ENCODE measurements at places on chromosomes 5 and 9. TPM values are rescaled to one million over a fixed set of nuclear protein-coding genes. Genes with fewer than 3 reads are reported as not detected.

Gene PDLIM4
- not detected for total RNA-seq

Gene C9orf50
- total RNA-seq, result not detected

Gene CTXN3
- total RNA-seq, result not detected

Gene LTC4S
- total RNA-seq, result 1.1 TPM

Gene NUTM2F
- total RNA-seq, result not detected

Gene XPA
- 9.6 TPM for total RNA-seq

Gene IFNA2
- total RNA-seq, result not detected

Gene LRRC8A
- total RNA-seq, result 18.0 TPM

DNA sequence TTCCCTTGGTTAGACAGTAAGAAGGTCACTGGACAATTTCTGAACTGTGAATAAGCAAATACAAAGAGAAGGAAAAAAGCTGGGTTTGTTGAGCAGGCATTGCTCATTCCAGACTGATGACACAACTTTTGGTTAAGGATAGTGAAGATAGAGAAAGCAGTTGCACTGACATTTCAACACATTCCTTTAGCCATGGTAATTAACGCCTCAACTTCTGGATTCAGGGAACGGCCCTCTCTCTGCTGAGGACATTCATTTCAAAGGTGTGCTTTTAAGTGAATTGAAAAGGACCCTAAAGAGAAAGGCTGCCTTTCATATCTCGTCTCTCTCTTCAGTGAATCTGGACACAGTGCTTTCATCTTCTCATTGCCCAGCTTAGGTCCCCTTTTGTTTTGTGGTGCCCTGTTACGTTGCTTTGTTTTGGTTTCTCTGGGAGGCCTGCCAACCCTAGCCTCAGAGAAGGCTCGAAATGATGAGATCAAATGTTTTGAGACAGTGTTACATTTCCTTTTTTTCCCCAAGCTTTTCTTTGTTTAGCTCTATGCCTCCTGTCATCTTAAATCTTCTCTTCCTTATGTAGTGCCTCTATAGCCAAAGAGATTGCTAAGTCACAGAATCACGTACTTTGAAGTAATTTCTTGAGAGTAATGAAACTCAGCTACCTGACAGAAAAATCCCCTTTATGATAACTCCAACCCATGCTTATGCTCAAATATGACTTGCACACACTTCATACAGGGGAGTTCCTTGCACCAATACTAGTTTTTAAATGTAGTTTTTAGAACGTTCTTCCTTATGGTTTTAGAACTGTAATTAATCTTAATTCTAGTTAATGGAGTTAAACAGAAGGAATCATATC is 94.4 kb upstream of the IFNE start:
- peak; percentile 71 for DNase-seq

GRCh38 chr5:36880761-36881160 is 4.2 kb downstream of the NIPBL start:
- DNase-seq, result no peak

- DNase-seq, result no peak
These were observed 67.1 kb downstream of the EPB41L4B start for GRCh38 chr9:109253637-109254284.

DNA sequence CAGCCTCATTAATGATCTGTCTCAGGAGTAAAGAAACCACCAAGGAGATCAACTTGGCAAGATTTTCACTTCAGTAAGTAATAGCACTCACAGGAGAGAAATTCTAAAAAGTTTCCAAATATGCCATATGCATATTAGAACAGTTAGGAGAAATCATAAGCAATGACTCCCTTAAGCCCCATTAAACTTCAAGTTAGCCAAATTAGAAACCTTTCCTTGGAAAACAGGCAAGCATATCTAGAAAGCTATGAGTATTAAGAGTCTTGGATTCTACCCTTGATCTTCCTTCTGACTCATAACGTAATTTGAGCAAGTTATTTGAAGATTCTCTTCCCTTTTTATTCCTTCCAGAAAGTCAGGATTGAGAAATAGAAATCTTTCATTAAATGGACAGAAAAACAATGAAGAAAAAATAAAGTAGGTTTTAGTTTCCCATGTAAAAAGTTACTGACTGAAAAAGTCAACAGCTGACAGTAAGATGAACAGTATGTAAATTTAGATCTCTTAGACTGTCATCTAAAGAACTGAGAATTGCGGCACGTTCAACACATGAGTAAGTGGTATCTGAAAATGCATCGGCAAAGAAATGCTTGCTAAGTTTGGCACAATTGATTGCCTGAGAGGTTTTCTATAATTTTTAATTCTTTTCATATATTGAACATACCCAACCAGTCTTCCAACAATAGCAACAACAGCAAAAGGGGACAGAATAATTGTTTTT is 565.7 kb upstream of the FTMT start:
- no peak for DNase-seq

- DNase-seq, result no peak
These were observed 542.5 kb downstream of the TLE1 start for GRCh38 chr9:81146684-81147337.

GRCh38 chr9:87557996-87558395 is 60.3 kb downstream of the DAPK1 start:
- DNase-seq, result no peak

GRCh38 chr9:131395157-131396098 is 1.5 kb downstream of the PRRC2B start:
- DNase-seq, result peak; percentile 85

DNA sequence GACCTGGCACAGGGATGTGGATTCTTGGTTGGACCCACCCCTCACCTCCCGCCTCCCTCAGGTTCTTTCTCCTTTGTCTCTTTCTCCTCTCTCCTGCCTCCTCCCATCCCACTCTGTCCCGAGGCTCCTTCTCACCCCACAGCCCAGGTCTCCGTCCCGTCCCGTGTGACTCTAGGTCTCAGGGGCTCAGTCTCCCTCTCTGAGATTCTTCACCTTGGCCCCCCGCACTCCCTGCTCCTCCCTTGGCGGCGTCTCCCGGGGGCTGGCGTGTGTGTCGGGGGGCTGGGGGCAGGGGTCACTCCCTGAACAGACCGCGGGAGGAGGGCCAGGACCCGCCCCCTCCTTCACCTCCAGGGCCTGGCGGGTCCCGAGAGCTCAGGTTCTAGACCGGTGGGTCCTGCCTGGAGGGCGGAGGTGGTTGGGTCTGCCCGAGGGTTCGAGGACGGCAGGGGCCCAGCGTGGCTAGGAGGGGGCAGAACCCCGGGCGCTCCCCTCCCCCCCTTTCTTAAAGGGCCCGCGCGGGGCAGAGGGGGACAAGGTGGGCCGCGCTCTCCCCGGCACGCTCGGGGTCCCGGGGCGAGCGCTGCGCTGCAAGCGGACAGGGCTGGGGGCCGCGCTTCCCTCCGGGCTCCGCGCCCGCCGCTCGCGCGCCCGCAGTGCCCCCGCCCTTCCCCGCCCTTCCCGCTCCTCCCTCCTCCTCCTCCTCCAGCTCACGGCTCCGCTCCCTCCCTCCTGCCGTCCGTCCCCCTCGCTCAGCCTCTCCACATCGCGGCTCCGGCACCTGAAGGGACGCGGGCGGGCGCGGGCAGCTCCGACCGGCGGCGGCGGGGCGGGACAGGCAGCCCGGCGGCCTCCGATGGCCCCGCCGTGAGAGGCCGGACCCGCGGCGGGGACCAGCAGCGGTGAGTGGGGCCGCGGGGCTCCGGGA is at the start of gene PSD2:
Gene PSD2, plus strand, starts transcription at position 735 of the 928 bp plus-strand sequence. CDS start 13,633 bp downstream, outside the sequence.
- peak; percentile 36 for DNase-seq

DNA sequence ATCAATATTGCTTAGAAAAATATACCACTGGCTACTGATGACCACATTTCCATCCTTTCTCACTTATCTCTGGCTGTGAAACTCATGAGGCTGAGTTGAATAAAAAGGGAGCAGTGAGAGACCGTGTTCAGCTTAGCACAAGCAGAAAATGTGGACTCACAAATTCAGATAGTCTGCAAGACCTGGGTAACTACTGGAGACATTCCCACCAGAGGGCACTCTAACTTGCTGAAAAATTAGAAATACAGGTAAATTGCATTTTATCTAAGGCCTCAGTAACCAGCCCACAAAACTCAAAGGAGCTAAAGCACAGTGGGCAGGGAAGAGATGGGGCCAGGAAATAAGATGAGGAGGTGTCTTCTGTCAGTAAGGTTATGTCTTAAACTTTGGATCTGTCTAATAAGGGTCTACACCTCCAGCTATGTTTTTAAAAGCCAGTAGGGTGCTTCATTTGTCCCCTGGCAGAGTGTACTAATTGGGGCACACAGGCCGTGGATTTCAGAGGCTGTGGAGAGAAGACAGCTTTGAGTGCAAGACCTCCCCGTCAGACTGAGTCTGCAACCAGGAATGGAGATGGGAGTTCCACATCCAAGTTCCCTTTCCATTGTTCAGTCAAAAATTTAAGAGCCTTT is 8.7 kb upstream of the NDUFB6 start:
- peak; percentile 22 for DNase-seq

DNA sequence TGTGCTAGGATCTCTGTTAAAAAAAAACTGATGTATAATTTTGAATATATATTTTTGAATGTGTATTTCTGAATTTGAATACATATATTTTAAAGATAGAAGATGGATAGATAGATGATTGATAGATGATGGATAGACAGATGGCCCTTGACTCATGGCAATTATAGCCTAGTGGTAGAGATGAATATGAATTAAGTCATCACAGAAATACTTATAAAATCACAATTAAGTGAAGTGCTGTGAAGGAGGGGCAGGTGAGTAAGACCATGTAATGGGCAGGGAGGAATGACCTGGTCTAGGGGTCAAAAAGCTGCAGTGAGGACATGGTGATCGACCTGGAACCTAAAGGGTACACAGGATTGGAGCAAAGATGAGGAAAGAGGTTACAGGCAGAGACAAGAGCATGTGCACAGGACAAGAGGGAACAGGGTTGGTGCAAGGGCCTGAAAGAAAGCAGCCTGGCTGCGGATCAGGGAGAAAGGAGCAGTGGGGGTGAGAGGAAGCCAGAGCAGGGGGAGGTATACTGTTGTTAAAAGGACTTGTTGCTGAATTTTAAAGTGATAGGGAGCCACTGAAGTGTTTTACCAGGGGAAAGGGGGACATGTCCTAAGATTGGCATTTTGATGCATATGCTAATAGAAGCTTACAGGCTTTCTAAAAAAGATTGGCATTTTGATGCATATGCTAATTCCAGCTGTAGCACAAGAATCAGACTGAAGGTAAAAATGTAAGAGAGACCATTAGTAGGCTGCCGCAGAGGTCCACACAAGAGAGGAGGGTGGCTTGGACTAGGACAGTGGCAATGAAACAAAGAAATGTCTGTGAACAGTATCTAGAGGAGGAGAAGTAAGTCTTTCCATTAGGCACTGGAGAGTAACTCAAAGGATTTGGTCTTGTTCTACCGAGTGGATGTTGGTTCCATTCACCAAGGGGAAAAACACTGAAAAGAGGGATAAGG is 527.8 kb downstream of the AGTPBP1 start:
- DNase-seq, result no peak

- no peak for DNase-seq
These were observed 108.2 kb upstream of the GPR151 start for GRCh38 chr5:146624179-146624578.

GRCh38 chr5:143205386-143205785 is 198.1 kb downstream of the NR3C1 start:
- DNase-seq, result no peak

GRCh38 chr5:88886746-88887341 is 3.9 kb upstream of the MEF2C start:
- DNase-seq, result no peak

- peak; percentile 40 for DNase-seq
These were observed 11.7 kb downstream of the NIPAL4 start for GRCh38 chr5:157471709-157472108.

GRCh38 chr5:126104951-126105350 is 318.3 kb upstream of the GRAMD2B start:
- no peak for DNase-seq
